Retinal pigment epithelial cell (primary cell): ENCODE measurements at places on chromosomes 13 and 19.

GRCh38 chr13:84662491-84662890 is 780.2 kb upstream of the SLITRK1 start:
- DNase-seq = no peak

- DNase-seq = no peak
These were observed 455.4 kb downstream of the FGF14 start for GRCh38 chr13:101946401-101946800.

- DNase-seq = peak; percentile 91
These were observed 22.7 kb downstream of the VRK3 start for GRCh38 chr19:50002386-50002960.

DNA sequence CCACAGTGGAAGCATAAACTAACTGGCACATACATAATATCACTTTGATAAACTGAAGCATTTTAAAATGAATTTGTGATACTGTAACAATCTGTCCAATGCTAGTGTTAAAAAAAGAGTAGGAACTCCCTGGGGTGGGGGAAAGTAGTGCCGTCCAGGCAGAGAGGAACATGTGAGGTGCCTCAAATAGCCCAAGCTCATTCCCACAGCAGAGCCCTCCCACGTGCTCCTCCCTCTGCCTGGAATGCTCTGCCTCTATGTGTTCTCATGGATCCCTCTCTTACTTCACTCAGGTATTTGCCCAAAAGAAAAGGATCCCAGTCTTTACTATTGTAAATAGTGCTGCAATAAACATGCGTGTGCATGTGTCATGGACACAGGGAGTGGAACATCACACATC is 188.1 kb downstream of the NHLRC3 start:
- DNase-seq = no peak

- no peak for DNase-seq
These were observed 50.7 kb downstream of the LHFPL6 start for GRCh38 chr13:39552246-39552645.

DNA sequence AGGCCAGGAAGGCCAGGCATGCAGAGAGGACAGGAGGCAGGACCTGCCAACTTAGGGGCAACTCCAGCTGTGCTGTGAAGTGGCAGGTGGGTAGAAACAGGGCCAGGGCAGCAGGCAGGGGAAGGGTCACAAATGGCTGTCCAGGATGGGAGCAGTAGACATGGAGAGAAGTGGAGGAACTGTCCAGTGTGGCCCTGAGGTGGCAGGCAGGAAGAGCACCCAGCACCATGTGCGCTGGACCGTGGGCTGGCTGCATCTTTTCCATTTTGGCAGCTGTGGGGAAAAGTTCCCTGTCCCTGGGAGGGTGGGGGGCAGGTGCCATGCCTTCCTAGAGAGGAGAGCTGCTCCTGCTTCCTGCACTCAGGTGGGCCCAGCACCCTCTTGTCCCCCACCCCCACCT is 13.8 kb downstream of the DEDD2 start:
- no peak for DNase-seq

- DNase-seq = no peak
These were observed 8.1 kb upstream of the TNFSF14 start for GRCh38 chr19:6677883-6678689.

GRCh38 chr13:83935566-83935965 is 53.3 kb upstream of the SLITRK1 start:
- DNase-seq = no peak

DNA sequence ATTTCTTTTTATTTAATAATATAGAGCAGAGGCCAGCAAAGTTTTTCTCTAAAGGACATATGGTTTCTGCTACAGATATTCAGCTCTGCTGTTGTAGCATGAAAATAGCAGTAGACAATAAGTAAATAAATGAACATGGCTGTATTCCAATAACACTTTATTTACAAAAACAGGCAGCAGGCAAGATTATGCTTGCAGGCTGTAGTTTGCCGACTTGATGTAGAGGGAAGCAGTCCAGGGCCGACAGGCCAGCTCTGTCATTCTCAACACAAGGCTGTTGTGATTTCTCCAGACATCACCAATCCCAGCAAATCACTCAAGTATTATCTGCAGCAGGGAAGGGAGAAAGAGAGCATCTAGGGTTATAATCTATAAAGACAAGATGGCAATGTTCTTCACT is 1062.5 kb upstream of the PCDH9 start:
- no peak for DNase-seq

DNA sequence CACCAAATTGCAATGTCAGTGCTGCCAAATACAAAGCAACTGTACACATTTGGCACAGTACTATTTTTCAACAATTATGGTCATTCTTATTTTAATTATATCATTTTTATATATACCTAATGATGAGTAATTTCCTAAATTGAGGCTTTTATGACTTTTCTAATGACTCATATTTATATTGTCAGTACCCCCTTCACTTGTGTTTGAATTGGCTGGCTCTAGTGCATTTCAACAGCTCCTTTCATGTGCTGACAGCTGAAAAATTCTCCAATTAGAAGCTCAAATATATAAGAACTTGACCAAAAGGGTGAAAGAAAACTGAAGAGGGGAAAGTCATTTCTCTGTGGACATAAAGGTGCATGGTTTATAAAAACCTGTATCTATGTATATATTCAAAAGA is 263.3 kb downstream of the SLITRK1 start:
- no peak for DNase-seq

GRCh38 chr19:21709464-21709863 is 57.9 kb downstream of the ZNF100 start:
- DNase-seq = no peak

GRCh38 chr13:23963947-23964346 is 66.6 kb upstream of the C1QTNF9B start:
- no peak for DNase-seq

DNA sequence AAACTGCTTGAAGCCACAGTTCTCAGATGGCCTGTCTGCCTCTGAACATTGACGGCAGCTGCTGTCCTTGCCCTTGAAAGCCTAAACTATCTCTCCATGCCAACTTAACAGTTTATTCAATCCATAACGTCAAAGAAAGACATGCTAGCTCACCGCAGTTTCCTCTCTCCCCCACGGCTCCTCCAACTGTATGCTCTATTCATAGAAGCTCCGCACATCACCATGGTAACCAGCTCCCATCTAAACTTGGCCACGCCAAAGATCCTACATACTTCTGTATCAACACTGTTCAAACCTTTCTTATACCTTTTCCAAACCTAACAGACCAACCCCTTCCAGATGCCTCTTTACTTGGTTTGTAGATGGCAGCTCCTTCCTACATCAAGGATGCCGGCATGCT is 48.6 kb downstream of the ZNF91 start:
- DNase-seq = no peak

GRCh38 chr13:24642219-24642618 is 38.0 kb upstream of the ATP12A start:
- no peak for DNase-seq
